ENCODE measurements at places on chromosomes 11 and 22. TPM values are rescaled to one million over a fixed set of nuclear protein-coding genes. Genes with fewer than 3 reads are reported as not detected.

Gene KRTAP5-7
- not detected for total RNA-seq

Gene OR2D2
- not detected for total RNA-seq

Gene ZNRF3
- 7.0 TPM for total RNA-seq

Gene PRRG4
- total RNA-seq: 2.3 TPM

Gene PLET1
- not detected for total RNA-seq

Gene LAYN
- 3.5 TPM for total RNA-seq

Gene SLC25A45
- total RNA-seq: 16.6 TPM

Gene SYNGR1
- total RNA-seq: 11.9 TPM

Gene ROM1
- total RNA-seq: 3.6 TPM

Gene DEPDC7
- total RNA-seq: 7.0 TPM

Gene CCDC73
- not detected for total RNA-seq

Gene KCNJ1
- not detected for total RNA-seq

Gene SYT12
- 22.3 TPM for total RNA-seq

Gene IGLL1
- total RNA-seq: not detected

Gene PELI3
- 4.5 TPM for total RNA-seq

Gene PRR33
- total RNA-seq: not detected

Gene OLFML1
- not detected for total RNA-seq

Gene ACTN3
- total RNA-seq: 0.06 TPM

Gene MGAT3
- total RNA-seq: 1.0 TPM

Gene RASL10A
- 0.11 TPM for total RNA-seq

Gene DMC1
- 4.8 TPM for total RNA-seq

Gene FAM111B
- 8.0 TPM for total RNA-seq

Gene ADAMTS15
- total RNA-seq: 8.3 TPM

Gene SMC1B
- total RNA-seq: 0.05 TPM

All from A549 treated with dexamethasone at 1 μM for 4 hours (cell line).